ENCODE measurements at places on chromosomes 5 and 9. TPM values are rescaled to one million over a fixed set of nuclear protein-coding genes. Genes with fewer than 3 reads are reported as not detected.

GRCh38 chr9:82132024-82132423 is 143.5 kb downstream of the SPATA31D1 start:
- H3K27me3 ChIP-seq: no peaks in the 10 kb centered on the region
- no peak for DNase-seq
- H3K4me1 ChIP-seq: no peaks in the 10 kb centered on the region
- H3K36me3 ChIP-seq: no peaks in the 10 kb centered on the region
- no peak overlapping the region for H3K4me3 ChIP-seq

Gene LPAR1
- total RNA-seq: 32.6 TPM

Gene GRIA1
- total RNA-seq: 12.5 TPM

- peaks cover 9% of the 10 kb centered on the region for H3K36me3 ChIP-seq
- H3K4me1 ChIP-seq: peaks cover 2% of the 10 kb centered on the region
- no peaks in the 10 kb centered on the region for H3K27me3 ChIP-seq
- no peak for DNase-seq
Measured at GRCh38 chr5:32261198-32261597, 51.5 kb downstream of the MTMR12 start.

Gene FBLL1
- total RNA-seq: 1.1 TPM

- no peaks in the 10 kb centered on the region for H3K27me3 ChIP-seq
- no peak for DNase-seq
- no peaks in the 10 kb centered on the region for H3K36me3 ChIP-seq
- no peak overlapping the region for H3K27ac ChIP-seq
- no peaks in the 10 kb centered on the region for H3K4me1 ChIP-seq
Measured at GRCh38 chr5:43497311-43498104, 13.8 kb upstream of the TMEM267 start.

- no peak overlapping the region for H3K4me3 ChIP-seq
- no peaks in the 10 kb centered on the region for H3K27me3 ChIP-seq
Measured at GRCh38 chr5:146013761-146014160, 77.4 kb downstream of the SH3RF2 start.

DNA sequence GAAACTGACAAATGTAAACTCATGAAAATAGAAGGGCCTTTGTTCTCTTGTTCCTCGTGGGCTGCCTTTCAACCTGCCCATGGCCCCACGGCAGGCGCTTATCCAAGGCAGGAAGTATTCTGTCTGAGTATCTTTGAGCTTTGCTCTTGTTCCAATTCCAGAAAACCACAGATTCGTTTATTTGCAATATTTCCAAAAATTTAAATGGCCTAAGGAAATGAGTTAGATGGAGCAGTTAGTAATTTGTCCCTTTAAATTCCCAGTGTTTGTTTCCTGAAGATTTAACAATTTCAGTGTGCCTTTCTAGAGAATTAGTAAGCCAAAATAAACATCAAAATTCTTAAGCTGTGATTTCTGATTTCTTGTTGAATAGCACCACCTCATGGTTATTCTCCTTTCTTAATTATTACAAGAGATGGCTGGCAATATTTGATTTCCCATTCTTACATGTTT is 299.4 kb upstream of the RASA1 start:
- DNase-seq: peak; percentile 85
- H3K27me3 ChIP-seq: no peaks in the 10 kb centered on the region

GRCh38 chr5:126855266-126855665 is 78.3 kb downstream of the LMNB1 start:
- DNase-seq: no peak
- no peaks in the 10 kb centered on the region for H3K27me3 ChIP-seq
- H3K27ac ChIP-seq: no peak overlapping the region
- H3K4me1 ChIP-seq: peaks cover 2% of the 10 kb centered on the region
- no peak overlapping the region for H3K4me3 ChIP-seq

Gene TSSK1B
- 0.28 TPM for total RNA-seq

GRCh38 chr9:97470076-97470475 is 31.4 kb upstream of the TMOD1 start:
- H3K4me1 ChIP-seq: no peaks in the 10 kb centered on the region
- H3K4me3 ChIP-seq: no peak overlapping the region
- peaks cover 4% of the 10 kb centered on the region for H3K27me3 ChIP-seq
- H3K27ac ChIP-seq: no peak overlapping the region

Gene SPATA6L
- 18.2 TPM for total RNA-seq

GRCh38 chr5:490116-491106 is 33.8 kb downstream of the SLC9A3 start:
- peaks cover 6% of the 10 kb centered on the region for H3K27me3 ChIP-seq
- H3K36me3 ChIP-seq: no peaks in the 10 kb centered on the region
- H3K4me1 ChIP-seq: peaks cover 5% of the 10 kb centered on the region
- DNase-seq: peak; percentile 49
- H3K4me3 ChIP-seq: no peak overlapping the region

Gene SGCD
- total RNA-seq: 11.0 TPM

Gene LRRTM2
- total RNA-seq: 1.9 TPM

Gene PHAX
- total RNA-seq: 20.1 TPM

DNA sequence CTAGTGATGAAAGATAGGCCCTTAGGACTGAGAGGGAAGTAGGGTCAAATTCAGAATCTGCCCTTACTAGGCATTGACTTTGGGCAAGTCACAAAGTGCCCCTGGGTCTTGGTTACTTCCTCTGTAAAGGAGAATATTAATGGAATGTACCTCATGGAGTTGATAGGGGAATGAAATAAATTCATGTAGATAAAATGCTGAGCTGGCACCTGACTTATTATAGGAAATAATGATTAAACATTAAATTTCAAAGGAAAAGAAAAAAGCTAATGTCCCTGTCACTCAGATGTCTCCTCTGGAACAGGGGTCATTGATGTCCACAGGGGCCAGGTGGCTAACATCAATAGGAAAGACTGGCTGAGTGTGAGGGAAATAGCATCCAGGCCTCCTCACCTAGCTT is 321.4 kb downstream of the TRIM32 start:
- no peak for DNase-seq
- no peaks in the 10 kb centered on the region for H3K4me1 ChIP-seq
- no peaks in the 10 kb centered on the region for H3K27me3 ChIP-seq
- H3K4me3 ChIP-seq: no peak overlapping the region

- H3K36me3 ChIP-seq: no peaks in the 10 kb centered on the region
- no peak for DNase-seq
- H3K27ac ChIP-seq: no peak overlapping the region
- peaks cover 17% of the 10 kb centered on the region for H3K4me1 ChIP-seq
- no peaks in the 10 kb centered on the region for H3K27me3 ChIP-seq
Measured at GRCh38 chr5:76406673-76407072, 3.6 kb downstream of the IQGAP2 start.

GRCh38 chr5:166166071-166166470 is 2125.4 kb upstream of the WWC1 start:
- H3K4me1 ChIP-seq: no peaks in the 10 kb centered on the region
- H3K27ac ChIP-seq: no peak overlapping the region
- H3K36me3 ChIP-seq: no peaks in the 10 kb centered on the region
- no peak overlapping the region for H3K4me3 ChIP-seq
- no peak for DNase-seq

DNA sequence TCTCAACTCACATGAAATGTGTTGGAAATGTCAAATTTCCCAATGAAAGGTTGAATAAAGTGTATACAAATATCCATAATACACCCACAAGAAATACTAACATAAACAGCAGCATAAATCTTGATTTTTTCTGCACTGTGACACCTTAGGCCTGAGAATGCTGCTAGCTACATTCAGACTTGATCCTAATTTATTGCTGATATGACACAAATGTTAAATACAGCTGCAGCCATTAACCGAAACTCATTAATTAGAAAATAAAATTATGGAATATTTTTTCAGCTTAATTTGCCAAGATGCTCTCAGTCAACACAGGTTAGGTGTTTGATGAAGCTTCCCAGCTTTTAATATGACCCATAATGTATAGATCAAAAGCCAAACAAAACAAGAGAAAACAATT is 914.3 kb upstream of the C9orf72 start:
- H3K4me3 ChIP-seq: no peak overlapping the region
- H3K27me3 ChIP-seq: no peaks in the 10 kb centered on the region
- H3K36me3 ChIP-seq: no peaks in the 10 kb centered on the region
- H3K27ac ChIP-seq: no peak overlapping the region

DNA sequence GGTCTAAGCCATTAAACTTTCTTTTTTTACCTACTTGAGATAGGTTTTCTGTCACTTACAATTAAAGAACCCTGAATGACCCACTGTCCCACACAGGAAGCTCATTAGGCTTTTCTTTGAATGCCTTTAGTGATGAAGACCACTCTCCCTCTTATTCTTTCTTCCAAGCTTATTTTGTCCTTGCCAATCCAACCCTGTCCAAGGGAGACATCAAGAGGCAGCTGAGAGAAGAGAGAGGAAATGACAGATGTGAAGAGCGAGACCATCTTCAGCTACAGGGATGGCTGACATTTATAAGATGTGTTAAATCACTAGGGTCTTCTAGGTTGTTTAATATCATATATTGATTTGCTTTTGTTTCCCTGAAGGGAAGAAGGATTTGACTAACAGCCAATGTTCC is 133.5 kb downstream of the FAM114A2 start:
- H3K4me3 ChIP-seq: no peak overlapping the region
- peak; percentile 18 for DNase-seq
- no peaks in the 10 kb centered on the region for H3K36me3 ChIP-seq
- H3K4me1 ChIP-seq: no peaks in the 10 kb centered on the region

Gene ADGRD2
- not detected for total RNA-seq

Gene DIMT1
- total RNA-seq: 20.9 TPM

GRCh38 chr9:16062542-16063240 is 509.8 kb downstream of the CCDC171 start:
- no peaks in the 10 kb centered on the region for H3K4me1 ChIP-seq
- DNase-seq: no peak
- H3K4me3 ChIP-seq: no peak overlapping the region
- H3K27me3 ChIP-seq: no peaks in the 10 kb centered on the region

DNA sequence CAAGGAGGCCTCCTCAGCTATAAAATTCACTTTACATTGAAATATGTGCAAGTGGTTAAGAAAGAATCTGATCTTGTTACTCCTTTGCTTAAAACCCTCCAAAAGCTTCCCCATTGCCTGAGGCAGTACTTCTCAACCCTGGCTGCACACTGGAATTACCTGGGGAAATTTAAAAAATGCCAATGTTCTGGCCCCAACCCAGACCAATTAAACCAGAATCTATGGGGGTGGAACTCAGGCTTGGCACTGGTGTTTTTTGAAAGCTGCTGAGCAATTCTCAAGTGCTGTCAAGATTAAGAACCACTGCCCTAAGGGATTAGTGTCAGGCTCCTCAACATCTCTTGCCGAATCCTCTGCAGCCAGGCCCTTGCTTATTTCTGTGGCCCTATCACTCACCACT is 269.6 kb downstream of the ELAVL2 start:
- no peak overlapping the region for H3K4me3 ChIP-seq
- DNase-seq: no peak
- H3K27me3 ChIP-seq: no peaks in the 10 kb centered on the region
- H3K36me3 ChIP-seq: no peaks in the 10 kb centered on the region

Gene SPATA31C1
- not detected for total RNA-seq

Gene LRRC26
- total RNA-seq: 0.77 TPM

DNA sequence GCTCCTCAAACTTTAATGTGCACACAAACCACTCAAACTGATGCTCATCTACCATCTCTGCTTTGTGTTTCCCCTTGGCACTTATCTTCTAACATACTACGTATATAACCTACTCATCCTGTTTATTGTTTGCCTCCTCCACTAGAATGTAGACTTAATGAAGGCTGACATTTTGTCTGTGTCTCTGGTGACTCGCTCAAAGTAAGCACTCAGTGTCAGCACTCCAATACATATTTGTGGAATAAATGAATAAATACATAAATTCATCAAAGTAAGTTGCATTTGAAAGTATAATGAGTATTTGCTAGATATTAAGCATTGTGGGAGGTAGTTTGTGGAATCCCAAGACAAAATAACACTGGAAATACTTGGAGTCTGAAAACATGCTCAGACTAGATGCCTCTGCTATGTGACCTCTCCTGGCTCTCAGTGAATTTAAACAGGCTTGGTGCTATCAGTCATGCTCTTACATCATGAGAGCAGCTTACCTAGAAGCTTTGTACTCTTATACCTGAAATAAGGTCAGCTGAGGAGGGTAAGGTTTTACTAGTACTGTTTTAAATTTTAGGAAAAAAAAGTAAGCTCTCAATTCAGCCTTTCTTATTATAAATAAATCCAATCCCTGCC is 37.0 kb upstream of the RANBP6 start:
- no peak overlapping the region for H3K4me3 ChIP-seq
- no peaks in the 10 kb centered on the region for H3K27me3 ChIP-seq
- H3K4me1 ChIP-seq: no peaks in the 10 kb centered on the region
- no peak overlapping the region for H3K27ac ChIP-seq

Gene FREM1
- 21.8 TPM for total RNA-seq

All from lung (tissue), 17 donors.